ENCODE measurements at places on chromosomes 12 and 14. TPM values are rescaled to one million over a fixed set of nuclear protein-coding genes. Genes with fewer than 3 reads are reported as not detected.

ZBTB39 gene
- total RNA-seq, result 5.2 TPM

TNS2 gene
- 10.6 TPM for total RNA-seq

ZNF219 gene
- total RNA-seq, result 0.90 TPM

MMP14 gene
- total RNA-seq, result 156 TPM

DNA sequence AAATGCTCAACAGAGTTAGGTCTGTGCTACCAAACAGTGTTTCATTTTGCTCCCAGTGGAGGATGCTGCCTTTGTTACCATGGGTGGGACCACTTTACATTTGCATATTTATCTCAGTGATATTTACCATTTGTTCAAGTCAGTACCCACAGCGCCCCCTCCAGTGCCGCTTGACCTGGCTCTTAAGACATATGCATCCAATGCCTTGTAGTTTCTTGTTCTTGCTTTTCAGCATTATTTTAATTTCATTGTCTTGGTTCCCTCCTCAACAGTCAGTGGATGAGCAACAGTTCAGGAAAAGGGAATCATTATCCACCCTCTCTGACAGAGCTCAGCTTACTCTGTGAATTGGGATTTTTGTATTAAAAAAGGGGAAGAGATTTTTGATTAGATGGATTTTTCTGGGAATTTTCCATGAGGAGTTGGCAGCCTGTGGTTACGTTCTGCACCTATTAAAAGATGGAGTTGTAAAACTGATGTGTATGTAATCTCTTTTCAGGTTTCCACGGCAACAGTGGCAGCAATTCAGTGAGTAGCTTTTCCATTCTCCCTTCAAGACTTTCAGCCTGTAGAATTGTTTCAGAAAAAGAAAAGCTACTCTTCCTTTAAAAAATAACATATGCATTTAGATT, 240.5 kb upstream of the DAAM1 start:
- no peak for DNase-seq

- peak; percentile 42 for DNase-seq
Measured at GRCh38 chr12:538731-539539, 79.2 kb downstream of the B4GALNT3 start.

- no peak for DNase-seq
Measured at GRCh38 chr12:48985475-48985897, 7.4 kb downstream of the WNT1 start.

DNA sequence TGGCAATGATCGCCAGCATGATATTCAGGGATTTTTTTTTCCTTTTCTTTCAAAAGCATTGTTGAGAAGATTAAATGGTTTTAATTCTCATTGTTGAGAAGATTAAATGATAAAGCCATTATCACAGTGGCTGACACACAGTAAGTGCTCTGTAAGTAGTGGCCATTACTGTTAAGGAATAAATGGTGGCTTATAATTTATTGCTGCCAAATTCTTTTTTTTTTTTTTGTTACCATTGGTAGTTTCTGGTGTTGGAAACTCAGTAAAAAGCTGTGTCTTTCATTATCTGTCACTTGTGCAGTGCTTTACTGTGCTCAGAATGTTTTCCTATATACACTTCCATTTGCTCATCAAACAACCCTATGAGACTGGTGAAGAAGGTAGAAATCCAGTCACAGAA, 15.3 kb downstream of the YAF2 start:
- no peak for DNase-seq

DNA sequence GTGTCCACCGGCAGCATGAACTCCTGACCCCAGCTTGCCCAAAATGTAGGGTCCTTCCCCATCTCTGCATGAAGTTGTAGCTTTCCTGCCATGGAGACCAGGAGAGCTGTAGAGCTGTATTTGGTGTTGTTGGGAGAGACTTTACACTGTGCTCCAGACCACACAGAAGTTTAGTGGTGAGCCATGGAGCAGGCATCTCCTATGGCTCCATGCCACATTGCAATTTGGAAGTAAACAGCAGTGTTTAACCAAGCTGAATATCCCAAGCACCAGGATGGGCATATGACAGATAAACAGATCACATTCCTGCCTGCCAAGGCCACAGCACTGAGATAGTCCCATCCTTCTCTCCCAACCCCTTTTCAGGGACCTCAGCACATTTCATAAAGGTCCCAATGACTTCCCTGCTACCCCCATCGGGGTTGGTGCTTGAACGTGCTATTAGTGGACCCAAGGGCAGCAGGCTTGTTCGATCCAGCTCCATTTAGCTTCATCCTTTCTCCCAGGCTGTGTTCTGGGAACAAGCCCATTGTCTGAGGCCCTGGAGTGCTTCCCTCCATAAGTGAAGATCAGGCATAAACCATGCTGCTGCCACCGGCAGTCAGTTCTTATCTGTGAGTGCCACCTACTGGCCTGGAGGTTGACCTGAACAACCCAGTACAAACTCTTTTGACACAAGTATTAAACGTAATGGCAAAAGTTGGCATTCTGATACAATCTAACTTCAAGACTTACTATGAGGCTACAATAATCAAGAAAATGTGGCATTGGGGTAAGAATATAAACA, 172.3 kb upstream of the ATXN7L3B start:
- peak; percentile 33 for DNase-seq

- no peak for DNase-seq
Measured at GRCh38 chr12:38744041-38744440, 161.3 kb downstream of the CPNE8 start.

DNA sequence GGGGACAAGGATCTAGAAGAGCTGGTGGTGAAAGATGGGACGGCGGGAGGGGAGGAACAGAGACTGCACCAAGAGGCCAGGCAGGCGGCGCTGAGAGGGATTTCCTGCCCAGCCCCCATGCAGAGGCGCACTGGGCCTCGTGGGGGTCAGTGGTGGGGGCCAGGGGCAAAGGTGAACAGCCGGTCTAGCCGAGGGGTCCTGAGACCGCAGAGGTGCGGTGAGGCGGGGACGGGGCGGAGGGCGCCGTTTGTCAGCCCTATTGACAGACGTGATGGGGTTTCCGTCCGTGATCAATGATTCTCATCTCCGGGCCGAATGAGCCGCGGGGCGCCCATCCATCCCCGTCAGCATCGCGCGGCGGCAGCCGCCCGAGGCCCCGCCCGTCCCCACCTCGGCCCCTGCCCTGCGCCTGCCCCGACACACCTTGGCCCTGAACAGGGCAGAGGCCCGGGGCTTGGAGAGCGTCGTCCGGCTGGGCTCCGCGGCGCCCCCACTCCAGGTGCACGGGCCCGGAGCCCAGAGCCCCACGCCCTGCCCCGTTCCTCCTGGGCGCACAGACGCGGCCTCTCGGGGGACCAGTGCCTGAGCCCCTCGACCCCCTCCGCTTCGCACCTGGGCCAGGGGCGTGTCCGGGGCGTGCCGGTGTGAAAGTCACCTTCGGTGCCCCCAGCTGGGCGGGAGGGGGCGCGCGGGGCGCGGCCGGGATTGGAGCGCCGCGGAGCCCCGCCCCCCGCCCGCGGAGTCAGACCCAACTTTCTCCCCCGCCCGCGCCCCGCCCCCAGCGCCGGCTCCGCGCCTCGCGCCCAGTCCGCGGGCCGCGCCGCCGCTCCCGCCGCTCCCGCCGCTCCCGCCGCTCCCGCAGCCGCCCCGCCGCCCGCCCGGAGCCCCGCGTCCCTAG, at the start of gene NXPH4:
Gene NXPH4, plus strand, starts transcription at position 781 of the 898 bp plus-strand sequence. CDS start 176 bp downstream, outside the sequence.
- DNase-seq, result no peak

DNA sequence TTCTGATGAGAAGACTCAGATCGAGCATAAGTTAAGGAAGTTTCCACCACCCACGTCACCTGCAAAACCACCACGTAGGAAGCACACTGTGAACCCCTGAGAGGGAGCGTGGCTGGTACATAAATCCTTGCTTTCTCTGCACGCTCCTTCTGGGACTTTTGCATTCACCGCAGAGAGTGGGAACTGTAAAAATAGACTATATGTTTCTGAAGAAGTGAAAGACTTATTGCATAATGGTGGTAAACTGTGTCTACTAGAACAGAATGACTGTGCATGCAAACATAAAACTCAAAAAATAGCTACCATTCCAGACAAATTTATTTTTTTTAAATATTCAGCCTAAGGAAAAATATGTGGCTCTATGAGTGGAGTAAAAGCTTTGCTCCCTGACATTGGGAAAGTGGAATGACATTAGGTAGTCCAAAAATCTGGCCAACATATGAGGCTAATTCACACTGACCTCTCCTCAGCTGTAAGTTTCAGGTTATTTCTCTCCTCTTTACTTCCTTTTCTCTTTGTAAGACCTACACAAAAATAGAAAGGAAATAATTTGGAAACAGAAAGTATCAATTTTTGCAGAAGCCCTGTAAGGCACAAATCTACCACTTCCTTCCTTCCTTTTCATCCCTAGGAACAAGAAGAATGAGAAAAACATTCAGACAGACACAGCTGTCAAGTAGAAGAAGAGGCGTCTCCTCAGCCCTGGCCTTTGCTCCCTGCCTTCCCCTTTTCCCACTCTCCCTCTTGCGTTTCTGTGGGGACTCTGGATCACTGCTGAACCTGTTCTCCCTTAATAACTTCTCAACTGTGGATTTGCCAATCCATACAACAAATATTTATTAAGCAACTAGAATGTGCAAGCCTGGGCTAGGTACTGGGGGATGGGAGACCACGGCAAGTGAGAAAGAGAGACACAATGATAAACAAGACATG, 264.3 kb upstream of the FOXN3 start:
- DNase-seq, result no peak

GRCh38 chr14:105746124-105746514, 219.7 kb downstream of the TMEM121 start:
- no peak for DNase-seq

GRCh38 chr12:101857043-101857558, 20.3 kb upstream of the DRAM1 start:
- DNase-seq, result peak; percentile 81

GRCh38 chr14:53515276-53515675, 362.2 kb upstream of the DDHD1 start:
- peak; percentile 37 for DNase-seq

- no peak for DNase-seq
Measured at GRCh38 chr12:44947163-44947562, 71.0 kb upstream of the NELL2 start.

GRCh38 chr12:8742501-8742900, 44.7 kb downstream of the RIMKLB start:
- DNase-seq, result peak; percentile 59

- peak; percentile 28 for DNase-seq
Measured at GRCh38 chr14:91796617-91797347, 64.9 kb upstream of the CATSPERB start.

GRCh38 chr14:28879573-28879996, 113.0 kb downstream of the FOXG1 start:
- no peak for DNase-seq

DNA sequence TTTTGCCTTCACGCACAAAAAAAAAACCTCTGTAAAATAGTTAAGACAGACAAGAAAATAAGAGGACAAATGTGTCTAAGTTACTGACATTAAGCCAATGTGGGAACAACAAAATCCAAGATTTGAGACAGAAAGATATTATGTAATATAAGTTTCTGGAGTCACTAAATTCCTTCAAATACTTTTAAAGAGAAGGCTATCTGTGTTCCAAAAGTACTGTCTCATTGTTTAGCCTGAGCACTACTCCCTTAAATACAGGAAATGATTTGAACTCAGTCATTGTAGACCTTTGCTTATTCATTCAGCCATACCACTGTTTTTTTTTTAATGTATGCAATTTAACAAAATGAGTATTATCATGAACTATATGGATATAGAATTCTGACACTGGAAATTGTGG, 82.7 kb upstream of the KITLG start:
- DNase-seq, result peak; percentile 27

GRCh38 chr14:87896393-87897380, 96.3 kb downstream of the GALC start:
- DNase-seq, result peak; percentile 56

DNA sequence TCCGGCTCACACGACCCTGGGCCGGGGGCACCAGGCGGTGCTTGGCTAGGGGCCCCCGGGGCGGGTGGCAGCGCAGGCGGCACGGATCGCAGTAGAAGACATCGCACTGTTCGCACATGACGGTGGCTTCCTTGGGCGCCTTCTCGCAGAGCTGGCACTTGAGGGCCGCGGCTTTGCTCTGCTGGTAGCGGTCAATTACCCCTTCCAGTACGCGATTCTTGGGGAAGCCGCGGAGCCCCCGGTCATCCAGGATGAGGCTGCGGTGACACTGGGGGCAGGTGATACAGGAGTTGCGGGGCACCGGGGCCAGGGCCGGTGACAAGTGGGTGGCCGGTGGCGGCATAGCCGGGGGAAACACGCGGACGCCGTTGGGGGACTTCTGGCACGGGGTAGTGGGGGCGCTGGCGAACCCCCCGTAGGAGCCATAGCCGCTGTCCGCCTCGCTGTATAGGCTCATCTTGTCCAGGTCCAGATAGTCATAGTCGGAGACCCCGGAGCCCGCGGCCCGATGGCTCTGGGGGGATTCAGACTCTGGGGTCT, 553 bp downstream of the TRIM9 start:
- DNase-seq, result no peak

DNA sequence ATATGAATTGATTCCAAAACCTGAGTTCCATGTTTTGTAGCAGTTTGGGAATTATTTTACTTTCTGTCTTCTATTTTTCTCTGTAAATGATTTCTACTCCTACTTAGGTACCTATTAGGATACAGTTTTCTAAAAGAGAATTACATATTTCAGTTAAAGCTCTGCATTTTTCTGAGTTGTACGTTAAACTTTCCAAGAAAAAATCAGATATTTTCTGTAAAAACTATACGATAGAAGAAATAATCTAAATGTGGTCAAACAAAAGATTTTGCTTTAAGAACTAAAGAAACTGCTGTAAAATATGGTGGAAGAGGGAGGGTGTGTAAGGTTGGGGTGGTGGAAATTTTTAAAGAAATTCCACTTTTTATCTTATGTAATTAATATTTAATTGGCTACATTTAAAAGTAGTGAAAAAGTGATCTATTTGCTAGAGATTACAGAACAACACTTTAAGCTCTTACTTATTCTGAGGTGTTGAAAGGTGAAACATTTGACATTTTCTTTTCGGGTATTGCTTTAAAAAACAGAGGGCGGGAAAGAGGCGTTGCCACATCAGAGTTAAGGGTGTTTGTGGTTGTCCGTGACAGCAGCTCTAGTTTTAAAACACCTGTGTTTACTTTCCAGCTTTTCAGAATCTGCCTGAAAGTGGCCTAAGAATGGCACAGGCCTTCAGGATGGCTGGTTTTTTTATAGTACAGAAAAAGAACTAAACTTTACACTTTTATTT, 187.3 kb downstream of the MIPOL1 start:
- DNase-seq, result no peak

GRCh38 chr14:68953196-68953555, 25.9 kb downstream of the ACTN1 start:
- DNase-seq, result no peak

DNA sequence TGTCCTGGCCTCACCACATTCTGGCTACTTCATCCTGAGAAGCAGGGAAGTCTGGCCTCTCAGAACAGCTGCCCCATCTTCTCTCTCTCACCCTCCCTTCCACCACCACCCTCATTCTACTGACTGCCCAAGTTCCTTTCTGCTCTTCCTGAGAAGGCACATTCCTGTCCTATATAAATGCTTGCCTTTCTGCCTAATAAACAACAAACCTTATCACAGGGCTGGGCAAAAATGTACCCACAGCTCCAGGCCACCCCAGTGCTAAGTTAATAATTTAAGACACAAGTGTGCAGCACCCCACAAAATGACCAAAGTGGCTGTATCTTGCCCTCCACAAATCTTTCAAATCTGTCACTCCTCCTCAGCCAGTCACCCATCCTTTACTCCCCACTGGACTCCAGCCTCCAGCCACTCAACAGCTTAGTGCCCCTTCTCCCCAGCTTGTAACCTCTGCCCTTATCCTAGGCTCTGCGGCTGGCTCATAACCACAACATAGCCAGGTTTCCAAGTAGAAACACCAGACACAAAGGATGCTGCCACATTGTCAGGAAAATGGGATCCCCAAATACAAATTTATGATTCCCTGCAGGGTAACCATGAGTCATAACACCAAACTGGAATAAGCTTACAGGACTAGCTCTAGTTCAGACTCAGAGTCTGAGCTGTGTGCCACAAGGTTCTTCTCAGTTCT, 15.0 kb downstream of the OXA1L start:
- DNase-seq, result peak; percentile 43
